Stimulated activated CD8-positive, alpha-beta memory T cell treated with anti-CD3 and anti-CD28 coated beads, Interleukin-7, amount 100 ng/mL, for 1 hour (primary cell): ENCODE measurements at places on chromosomes 13 and 19.

GRCh38 chr19:50326101-50326664, 3.0 kb downstream of the KCNC3 start:
- no peak for DNase-seq

GRCh38 chr13:73873940-73874830, 260.0 kb downstream of the KLF12 start:
- DNase-seq = no peak

- DNase-seq = no peak
Measured at GRCh38 chr13:89401264-89401675, 1730.1 kb downstream of the SLITRK5 start.

- no peak for DNase-seq
Measured at GRCh38 chr19:41808663-41809566, 12.5 kb downstream of the CEACAM3 start.

DNA sequence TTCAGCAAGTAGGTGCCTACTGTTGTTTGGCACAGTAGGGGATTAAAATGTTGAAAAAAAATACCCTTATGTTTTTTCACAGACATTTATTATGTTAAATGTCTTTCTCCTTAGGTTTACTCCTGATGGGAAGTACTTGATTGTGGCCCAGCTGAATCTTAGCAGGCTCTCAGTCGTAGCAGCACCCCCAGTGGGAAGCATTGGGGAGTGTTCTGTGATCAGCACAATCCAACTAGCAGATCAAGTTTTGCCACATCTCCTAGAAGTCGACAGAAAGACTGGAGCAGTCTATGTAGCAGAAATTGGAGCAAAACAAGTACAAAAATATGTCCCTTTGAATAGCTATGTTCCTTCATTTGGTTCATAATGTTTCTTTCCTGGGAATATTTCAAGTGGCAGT, 9.3 kb downstream of the NHLRC3 start:
- DNase-seq = no peak

DNA sequence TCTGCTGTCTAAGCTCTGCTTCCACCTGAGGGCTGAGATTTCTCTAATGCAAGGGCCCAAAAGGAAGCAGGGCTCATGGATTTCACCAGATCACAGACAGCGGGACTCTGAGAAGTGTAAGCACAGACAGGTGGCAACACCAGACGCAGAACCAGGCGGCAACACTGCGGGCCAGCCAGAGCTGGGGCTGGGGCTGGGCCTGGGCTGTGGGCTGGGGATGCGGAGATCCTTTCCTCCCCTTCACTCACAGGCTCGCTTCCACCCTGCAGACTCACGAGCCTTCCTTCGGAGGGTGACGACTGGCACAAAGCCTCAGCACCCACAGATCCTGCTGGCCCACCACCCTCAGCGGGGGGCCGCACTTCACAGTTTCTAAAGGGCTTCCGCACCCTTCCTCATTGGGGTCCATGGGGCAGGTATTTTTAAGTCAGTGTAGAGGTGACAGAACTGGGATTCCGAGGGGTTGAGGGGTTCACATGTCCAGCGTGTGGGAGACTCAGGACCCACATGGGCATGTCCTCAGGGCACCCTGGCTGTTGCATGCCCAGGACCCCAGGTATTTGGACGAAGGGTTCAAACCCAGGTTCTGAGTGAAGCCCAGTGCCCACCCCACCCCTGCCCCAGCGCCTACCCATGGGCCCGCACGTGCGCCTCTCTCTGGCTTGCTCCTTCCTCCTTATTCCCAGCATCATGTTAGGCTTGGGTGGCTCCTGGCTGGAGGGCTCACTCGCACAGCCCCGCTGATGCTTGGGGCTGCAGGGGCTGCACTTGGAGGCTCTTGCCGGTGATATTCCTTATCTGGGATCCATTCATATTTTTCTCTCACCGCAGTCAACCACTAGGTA, 137.3 kb upstream of the GPR12 start:
- no peak for DNase-seq

DNA sequence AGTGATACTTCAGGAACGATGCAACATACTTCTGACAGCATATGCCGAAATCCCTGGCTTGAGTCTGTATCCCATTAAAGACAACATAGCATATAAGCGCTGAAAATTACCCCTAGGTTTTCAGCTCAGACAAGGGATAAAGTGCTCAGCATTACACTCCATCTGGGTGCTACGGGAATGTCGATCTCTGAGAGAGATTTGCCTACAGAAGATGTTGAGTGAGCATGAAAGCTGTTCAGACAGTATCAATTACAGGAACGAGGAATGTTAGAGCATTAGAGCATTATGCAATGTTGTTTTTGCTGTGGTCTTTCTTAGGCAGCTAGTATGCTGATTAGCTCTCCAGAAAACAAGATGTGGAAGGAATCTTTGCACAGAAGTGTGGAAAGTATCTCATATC, 484.5 kb downstream of the LIG4 start:
- DNase-seq = no peak

GRCh38 chr13:49925881-49926418, 10.2 kb downstream of the SPRYD7 start:
- DNase-seq = no peak

DNA sequence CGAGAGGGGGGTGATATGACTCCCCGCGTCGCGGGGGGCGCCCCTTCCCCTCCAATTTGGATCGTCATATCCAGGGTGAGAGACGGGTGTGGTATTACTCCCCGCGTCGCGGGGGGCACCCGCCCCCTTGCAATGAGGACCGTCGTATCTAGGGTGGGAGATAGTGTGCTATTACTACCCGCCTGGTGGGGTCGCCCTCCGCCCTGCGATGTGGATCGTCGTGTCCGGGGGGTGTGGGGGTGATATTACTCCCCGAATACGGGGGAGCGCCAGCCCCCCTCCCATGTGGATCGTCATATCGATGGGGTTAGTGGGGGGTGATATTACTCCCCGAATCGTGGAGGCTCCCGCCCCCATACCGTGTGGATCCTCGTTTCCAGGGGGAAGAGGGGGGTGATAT, 29.2 kb upstream of the RGCC start:
- DNase-seq = peak; percentile 14

- peak; percentile 69 for DNase-seq
Measured at GRCh38 chr19:17751103-17751911, at the start of gene FCHO1. Gene FCHO1, plus strand, starts transcription at chr19:17751477. Its CDS starts 3,688 bp downstream, at chr19:17755165.

- DNase-seq = no peak
Measured at GRCh38 chr19:3320354-3320670, 46.1 kb upstream of the NFIC start.

GRCh38 chr19:19107654-19108053, 30.6 kb downstream of the TMEM161A start:
- no peak for DNase-seq

DNA sequence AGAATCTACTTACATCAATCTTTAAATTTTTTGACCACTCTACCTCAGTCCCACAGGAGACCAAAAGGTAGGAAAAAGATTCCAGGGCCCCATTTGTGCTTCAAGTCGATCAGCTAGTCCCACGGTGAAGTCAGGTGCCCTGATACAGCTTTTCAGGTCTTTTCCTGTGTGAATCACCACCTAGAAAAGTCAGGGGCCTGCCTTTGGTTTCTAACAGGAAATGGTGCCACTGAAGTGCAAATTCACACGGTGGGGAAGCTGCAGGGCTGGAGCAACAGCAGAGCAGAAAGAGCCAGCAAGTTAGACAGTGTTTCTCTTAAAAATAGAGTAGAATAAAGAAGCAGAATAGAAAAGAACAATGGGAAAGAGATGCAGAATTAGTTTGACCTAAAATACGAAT, 107.5 kb downstream of the KLF12 start:
- peak; percentile 45 for DNase-seq

DNA sequence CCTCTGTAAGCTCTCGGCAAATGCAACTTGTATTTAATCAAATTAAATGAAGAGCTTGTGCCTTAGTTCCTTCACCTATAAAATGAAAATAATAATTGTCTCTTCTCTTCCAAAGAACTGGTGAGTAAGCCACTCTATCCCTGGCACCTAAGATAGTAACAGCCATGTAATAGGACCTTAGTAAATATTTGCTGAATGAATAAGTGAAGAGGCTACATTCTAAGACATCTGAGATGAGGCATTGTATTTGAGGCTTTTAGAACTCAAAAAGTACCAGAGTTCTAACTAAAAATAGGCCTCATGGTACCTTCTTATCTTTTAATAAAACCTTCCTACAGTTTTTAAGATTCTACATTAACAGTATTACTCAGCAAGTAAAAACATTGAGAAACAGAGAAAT, 17.3 kb upstream of the DCLK1 start:
- DNase-seq = no peak

- DNase-seq = no peak
Measured at GRCh38 chr13:80824229-80824628, 483.3 kb upstream of the SPRY2 start.

DNA sequence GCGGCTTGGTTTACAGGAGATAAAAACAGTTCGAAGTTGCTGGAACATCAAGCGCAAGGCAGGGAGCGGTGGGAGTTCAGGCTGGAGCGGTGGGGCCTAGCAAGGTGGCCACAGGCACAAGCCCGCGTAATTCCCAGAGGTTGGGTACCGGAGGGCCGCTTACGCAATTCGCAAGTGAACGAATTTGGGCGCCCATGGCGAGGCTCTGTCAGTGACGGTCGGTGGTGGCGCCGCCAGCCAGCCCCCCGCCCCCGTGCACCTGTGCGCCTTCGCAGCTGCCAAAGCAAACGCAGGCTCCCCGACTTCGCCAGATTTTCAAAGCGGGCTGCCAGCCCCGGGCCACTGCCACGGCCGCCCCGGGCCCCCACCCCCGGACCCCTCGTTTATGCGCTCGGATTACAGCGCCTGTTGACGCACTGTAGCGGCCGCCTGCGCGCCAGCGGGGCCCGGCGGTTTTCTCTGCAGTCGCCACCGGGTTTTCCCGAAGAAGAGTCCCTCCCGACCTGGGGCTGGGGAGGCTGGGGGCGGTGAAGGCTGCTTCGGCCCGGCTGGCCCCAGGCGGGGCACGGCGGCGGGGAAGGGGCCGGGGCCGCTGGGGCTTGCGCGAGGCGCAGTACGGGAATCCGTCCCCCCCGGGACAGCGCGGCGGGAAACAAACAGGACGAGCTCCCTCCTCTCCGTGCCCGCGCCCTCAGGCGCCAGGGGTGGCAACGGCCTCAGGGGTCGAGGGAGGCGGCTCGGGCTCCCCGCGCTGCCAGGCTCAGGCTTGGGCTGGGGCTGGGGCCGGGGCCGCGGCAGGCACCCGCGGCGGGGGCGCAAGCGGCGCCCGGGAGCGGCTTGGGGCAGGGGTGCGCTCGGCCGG, 709 bp downstream of the N4BP2L1 start:
- DNase-seq = peak; percentile 23

DNA sequence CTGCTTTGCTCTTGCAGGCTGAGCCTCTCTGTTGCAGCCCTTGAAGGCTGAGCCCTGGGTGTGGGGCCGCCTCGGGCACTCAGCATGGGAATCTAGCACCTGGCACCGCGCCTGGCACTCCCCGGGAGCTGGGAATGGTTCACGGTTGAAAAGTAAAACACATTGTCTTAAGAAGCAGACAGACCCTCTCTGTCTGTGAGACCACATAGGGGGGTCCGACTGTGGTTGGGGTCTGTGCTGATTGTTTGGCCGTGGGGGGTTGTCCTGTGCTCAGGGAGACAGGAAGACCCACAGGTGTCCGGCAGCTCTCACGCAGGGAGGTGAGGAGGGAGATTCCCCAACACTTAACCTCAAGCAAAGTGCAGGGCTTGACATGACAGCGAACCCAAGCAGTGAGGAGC, 64.8 kb downstream of the SOX1 start:
- no peak for DNase-seq

DNA sequence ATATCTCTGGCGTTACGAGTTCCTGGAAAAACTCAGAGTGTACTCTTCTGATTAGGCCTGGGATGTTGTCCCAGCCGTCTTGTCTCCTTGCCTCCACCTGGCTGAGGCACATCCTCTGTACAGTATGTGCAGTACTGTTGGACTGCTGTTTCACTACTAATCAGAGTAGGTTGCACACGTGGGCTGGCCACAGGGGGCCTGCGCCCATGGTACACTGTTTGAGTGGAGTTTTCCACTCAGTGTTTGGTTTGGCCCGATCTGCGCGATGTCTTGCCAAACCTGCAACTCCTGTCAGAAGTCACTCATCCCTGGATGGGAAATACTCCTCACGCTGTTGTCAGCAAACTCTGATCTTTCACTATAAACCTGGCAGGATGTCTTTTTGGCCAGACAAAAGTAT, 189.6 kb upstream of the CSNK1A1L start:
- no peak for DNase-seq

- DNase-seq = no peak
Measured at GRCh38 chr19:2391118-2391725, 31.2 kb downstream of the TMPRSS9 start.

- DNase-seq = peak; percentile 71
Measured at GRCh38 chr19:12777217-12778016, 2.1 kb upstream of the HOOK2 start.

DNA sequence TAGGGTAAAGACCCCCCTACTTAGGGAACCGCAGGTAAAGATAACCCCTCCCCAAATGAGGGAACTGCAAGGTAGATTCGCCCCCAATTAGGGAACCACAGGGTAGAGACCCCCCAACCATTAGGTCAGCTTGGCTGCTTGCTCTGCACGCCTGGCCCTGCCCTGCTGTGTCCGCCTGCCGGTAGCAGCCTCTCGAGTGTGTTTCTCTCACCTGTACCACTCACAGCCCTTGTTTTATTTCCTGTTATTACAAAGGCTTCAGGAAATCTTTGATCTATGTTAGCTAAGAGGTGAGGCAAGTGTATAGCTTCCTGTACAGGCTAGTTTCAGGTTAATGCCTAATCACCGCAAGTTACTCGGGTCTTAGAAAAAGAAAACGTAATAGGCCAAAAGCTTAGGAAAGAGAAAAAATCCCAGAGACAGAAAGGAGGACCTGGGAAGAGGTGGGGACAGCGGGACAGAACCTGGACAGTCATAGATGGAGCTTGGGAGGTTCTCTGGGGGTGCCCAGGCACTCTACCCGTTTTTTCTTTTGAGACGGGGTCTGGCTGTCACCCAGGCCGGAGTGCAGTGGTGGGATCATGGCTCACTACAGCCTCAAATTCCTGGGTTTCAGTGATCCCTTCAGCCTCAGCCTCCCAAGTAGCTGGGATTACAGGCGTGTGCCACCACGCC, 23.1 kb upstream of the EIF3G start:
- DNase-seq = no peak

DNA sequence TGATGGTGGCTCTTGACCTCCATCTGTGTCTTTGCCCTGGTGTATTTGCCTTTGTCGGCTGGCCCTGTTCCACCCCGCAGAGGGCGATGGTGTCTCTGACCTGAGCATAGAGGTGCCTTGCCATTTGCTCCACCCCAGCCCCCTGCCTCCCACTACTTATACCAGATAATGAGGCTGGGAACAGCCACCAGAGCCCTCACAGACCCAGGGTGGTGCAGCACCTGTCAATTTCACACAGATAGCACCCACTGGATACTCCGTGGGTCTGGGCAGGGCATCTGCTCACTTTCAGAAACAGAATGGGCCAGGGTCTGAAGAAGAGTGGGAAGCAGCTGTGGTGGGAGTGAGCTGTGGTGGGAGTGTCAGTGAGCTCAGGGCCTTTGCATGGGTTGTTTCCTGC, 4.1 kb downstream of the ZNF536 start:
- DNase-seq = no peak

GRCh38 chr13:106479929-106480328, 55.5 kb downstream of the EFNB2 start:
- no peak for DNase-seq

- DNase-seq = no peak
Measured at GRCh38 chr13:33194820-33195692, 90.5 kb downstream of the STARD13 start.
